Natural killer cell (primary cell): ENCODE measurements at places on chromosomes 6 and 20. TPM values are rescaled to one million over a fixed set of nuclear protein-coding genes. Genes with fewer than 3 reads are reported as not detected.

COL12A1 gene
- total RNA-seq = 0.25 TPM

- DNase-seq = no peak
These were observed 5.9 kb downstream of the CDYL start for GRCh38 chr6:4781967-4782575.

FAM209A gene
- total RNA-seq = 5.4 TPM

DNA sequence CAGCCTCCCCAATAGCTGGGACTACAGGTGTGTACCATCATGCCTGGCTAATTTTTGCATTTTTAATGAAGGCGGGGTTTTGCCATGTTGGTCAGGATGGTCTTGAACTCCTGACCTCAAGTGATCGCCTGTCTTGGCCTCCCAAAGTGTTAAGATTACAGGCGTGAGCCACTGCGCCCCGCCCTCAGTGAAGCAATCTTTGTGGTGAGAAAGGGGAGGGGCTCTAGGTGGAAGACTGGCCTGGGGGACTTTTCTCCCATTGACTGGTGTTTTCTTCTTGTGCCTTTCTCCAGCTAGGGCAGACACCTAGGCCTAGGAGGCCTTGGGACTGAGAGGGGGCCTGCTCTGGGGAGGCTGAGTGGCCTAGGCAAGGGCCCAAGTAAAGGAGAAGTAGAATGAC is 84.1 kb downstream of the DNAAF9 start:
- DNase-seq = peak; percentile 14

MDFI gene
- total RNA-seq = not detected
